ENCODE measurements at places on chromosomes 16 and 17.

- no peak for DNase-seq
These were observed 59.3 kb downstream of the RNF213 start for GRCh38 chr17:80319999-80320344.

GRCh38 chr17:59856859-59857794, 35.6 kb downstream of the TUBD1 start:
- DNase-seq, result no peak

- peak; percentile 31 for DNase-seq
These were observed at the start of gene NTN1 for GRCh38 chr17:9021158-9021991. Gene NTN1 (plus strand): TSS chr17:9021510. CDS start chr17:9022374, 864 bp downstream.

DNA sequence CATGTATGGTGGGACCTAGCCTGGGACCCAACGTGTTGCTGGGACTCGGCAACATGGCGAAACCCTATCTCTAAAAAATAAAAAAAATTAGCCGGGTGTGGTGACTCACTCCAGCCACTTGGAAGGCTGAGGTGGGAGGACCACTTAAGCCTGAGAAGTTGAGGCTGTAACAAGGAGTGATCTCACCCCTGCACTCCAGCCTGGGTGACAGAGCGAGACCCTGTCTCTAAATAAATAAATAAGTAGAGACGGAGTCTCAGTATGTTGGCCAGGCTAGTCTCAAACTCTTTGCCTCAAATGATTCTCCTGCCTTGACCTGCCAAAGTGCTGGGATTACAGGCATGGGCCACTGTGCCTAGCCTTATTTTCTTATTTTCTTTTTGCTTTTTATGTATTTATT, 10.1 kb upstream of the CNP start:
- no peak for DNase-seq

- DNase-seq, result no peak
These were observed 32.8 kb downstream of the GLG1 start for GRCh38 chr16:74574146-74574545.

GRCh38 chr16:53991754-53992378, 287.9 kb downstream of the FTO start:
- no peak for DNase-seq

- no peak for DNase-seq
These were observed 172.8 kb downstream of the RBFOX1 start for GRCh38 chr16:7505495-7505894.

DNA sequence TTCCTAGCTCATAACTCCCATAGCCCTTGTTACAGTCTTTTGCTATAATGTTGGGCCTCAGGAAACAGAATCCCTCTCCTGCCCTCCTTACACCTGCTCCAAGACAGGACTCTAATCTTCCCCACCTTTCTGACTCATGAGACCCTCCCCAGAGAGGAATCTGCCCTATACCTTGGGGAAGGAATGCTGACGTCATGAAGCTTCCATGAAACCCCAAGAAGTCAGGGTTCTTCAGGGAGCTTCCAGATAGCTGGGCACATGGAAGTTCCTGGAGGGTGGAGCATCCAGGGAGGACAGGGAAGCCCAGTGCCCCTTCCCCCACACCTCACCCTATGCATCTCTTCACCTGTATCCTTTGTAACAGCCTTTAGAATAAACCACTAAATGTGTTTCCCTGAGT, 285.7 kb downstream of the SOX9 start:
- DNase-seq, result no peak

DNA sequence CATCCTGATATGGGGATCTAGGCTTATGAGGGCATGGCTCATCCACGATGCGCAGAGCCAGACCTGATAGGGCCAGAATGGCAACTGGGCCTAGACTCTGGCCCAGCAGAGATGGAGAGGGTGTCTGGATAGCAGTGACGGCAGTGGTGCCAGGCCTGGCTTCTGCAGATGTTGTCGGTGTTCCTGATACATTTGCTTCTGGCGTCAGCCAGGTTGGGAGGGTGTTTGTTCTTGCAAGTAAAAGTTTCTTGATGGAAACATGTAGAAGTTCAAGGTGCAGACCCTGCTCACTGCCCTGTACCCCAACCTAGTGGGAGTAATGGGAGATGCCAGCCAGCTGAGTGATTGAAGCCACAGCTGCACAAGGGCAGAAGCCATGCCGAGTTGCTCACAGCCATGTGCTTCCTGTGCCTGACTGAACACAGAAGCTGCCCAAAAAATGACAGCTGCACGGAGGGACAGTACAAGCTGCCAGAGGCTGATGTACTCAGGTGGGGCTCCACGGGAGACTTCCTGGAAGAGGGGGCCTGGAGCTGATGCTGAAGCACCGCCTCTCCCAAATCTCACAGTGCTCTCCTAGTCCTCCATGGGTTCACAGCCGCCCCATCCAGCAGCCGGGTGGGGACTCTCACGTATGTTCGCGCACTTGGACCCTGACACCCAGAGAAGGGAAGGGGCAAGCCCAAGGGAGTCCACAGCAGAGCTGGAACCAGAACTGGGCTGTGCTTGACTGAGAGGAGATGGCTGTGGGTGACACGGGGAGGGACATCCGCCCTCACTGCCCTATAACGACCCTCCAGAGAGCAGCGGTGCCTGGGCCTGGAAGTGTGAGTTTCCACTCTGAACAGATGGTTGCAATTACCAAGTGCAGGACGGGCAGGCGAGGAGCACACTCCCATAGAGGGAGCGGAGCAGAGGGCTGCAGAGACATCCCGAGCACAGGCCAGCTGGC, 78.7 kb downstream of the N4BP1 start:
- no peak for DNase-seq

GRCh38 chr17:64085650-64086005, 44.3 kb downstream of the ERN1 start:
- DNase-seq, result no peak

DNA sequence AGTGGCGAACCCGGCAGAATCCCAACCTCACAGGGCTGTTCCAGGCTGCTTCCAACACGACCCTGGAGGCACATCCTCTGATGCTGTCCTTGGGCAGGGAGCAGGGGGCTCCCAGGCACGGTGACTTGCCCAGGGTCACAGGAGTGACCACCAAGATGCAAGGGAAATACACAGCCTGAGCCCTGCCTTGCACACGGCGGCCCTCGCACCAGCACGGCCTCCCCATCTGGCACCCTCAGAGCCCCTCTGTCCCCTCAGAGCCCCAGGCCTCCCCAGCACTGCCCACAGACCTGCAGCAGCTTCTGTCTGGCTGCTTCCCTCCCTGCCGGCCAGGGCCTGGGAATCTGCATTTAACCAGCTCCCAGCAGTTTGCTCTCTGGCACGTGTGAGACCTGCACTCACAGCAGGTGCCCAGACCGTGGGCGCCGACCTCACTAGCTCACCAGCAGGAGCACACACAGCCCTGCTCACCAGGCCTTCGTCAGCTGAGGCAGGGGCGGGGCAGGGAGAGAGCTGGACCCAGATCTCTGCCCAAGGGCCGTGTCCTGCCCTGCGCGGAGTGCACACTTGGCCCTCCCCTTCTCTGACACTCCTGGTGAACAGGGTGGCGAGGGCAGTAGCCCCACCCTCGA, 29.7 kb upstream of the ZC3H18 start:
- no peak for DNase-seq

- no peak for DNase-seq
These were observed 30.9 kb downstream of the TMEM204 start for GRCh38 chr16:1564325-1564724.

Data from activated gamma-delta T cell treated with Interleukin-2 at 50 U/mL for 16 hours (primary cell).